Mesothelial cell of epicardium (in vitro differentiated cells): ENCODE measurements at places on chromosomes 3 and 15. TPM values are rescaled to one million over a fixed set of nuclear protein-coding genes. Genes with fewer than 3 reads are reported as not detected.

- H3K4me3 ChIP-seq: no peak overlapping the region
- no peak for DNase-seq
- no peaks in the 10 kb centered on the region for H3K27me3 ChIP-seq
- H3K27ac ChIP-seq: peak overlapping the region; percentile 70
- H3K36me3 ChIP-seq: peaks cover 4% of the 10 kb centered on the region
These were observed 22.5 kb downstream of the POPDC2 start for GRCh38 chr3:119637679-119638477.

- H3K27ac ChIP-seq: no peak overlapping the region
- H3K4me1 ChIP-seq: peaks cover 51% of the 10 kb centered on the region
- peak overlapping the region; percentile 58 for H3K4me3 ChIP-seq
- DNase-seq: peak; percentile 60
- H3K36me3 ChIP-seq: peaks cover 2% of the 10 kb centered on the region
These were observed 23.6 kb downstream of the NR2F2 start for GRCh38 chr15:96353930-96354730.

DNA sequence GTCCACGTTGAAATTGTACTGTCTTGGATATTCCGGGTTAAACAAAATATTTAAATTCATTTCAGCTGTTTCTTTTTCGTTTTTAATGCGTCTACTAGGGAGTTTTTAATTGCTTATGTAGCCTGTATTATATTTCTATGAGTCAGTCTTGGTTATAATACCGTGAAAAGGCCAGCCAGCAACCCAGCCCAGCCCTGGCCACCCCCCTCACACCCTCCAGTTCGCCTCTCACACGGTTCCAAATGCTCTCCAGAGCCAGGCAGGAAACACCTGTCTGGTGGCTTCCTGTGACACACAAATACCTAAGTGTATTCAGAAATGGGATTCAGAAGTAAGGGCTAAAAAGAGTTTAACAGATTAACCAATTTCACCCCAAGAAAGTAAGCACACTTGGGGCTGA, 4.4 kb downstream of the SH3BP5 start:
- H3K4me1 ChIP-seq: peaks cover 83% of the 10 kb centered on the region
- H3K4me3 ChIP-seq: no peak overlapping the region

GRCh38 chr3:110016235-110016815, 679.0 kb upstream of the DPPA4 start:
- H3K4me1 ChIP-seq: no peaks in the 10 kb centered on the region
- no peak overlapping the region for H3K4me3 ChIP-seq
- no peaks in the 10 kb centered on the region for H3K27me3 ChIP-seq
- no peaks in the 10 kb centered on the region for H3K36me3 ChIP-seq
- DNase-seq: no peak

GRCh38 chr15:83733206-83733605, 79.3 kb downstream of the ADAMTSL3 start:
- H3K4me3 ChIP-seq: no peak overlapping the region
- DNase-seq: no peak
- peaks cover 3% of the 10 kb centered on the region for H3K36me3 ChIP-seq
- no peaks in the 10 kb centered on the region for H3K27me3 ChIP-seq
- H3K27ac ChIP-seq: peak overlapping the region; percentile 14

DNA sequence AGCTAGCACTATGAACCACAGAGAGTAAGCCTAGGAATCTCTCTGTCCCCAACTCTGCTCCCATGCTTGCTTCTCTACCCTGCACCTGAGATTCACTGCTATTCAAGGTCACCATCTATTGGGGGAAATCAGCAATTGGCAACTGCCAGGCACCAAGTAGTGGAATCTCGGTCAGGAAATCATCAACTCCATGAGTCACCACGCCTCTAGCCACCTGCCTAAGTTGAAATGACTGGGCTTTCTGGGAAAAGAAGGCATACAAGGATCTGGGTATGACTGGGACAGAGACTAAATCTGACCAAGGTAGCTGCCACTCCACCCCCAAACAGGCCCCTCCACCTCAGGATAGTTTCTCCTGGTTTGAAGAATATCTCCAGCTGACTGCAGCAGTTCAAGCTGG, 464.1 kb upstream of the CBLB start:
- H3K4me1 ChIP-seq: peaks cover 16% of the 10 kb centered on the region
- no peak for DNase-seq
- no peaks in the 10 kb centered on the region for H3K27me3 ChIP-seq
- H3K4me3 ChIP-seq: no peak overlapping the region
- H3K36me3 ChIP-seq: no peaks in the 10 kb centered on the region

DNA sequence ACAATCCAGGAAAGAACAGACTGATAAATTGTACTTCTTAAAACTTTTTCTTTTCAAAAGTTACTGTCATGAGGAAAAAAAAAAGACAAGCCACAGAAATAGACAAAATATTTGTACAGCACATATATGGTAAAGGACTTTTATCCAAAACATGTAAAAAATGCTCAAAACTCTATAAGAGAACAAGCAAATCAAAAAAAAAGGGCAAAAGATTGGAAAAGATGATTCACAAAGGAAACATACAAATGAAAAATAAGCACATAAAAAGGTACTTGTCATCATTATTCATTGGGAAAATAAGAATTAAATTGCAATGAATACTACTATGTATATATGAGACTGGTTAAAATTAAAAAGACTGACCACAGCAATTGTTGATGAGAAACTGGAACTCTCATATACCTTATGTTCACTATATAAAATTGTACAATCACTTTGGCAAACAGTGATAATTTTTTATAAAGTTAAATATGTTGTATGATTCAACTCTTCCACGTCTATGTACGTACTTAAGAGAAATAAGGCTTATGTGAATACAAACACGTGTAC, 39.7 kb downstream of the DIPK2A start:
- no peak overlapping the region for H3K4me3 ChIP-seq
- DNase-seq: no peak
- H3K4me1 ChIP-seq: no peaks in the 10 kb centered on the region
- no peak overlapping the region for H3K27ac ChIP-seq
- no peaks in the 10 kb centered on the region for H3K27me3 ChIP-seq

- no peak within 1 kb of the TSS for H3K27ac ChIP-seq
- DNase-seq: no peak
- peaks cover 16% of the 10 kb centered on the region for H3K4me1 ChIP-seq
- peaks cover 55% of the 10 kb centered on the region for H3K27me3 ChIP-seq
- no peak within 1 kb of the TSS for H3K4me3 ChIP-seq
These were observed at the start of gene LRRC15 for GRCh38 chr3:194369522-194370279. TSS of gene LRRC15 (minus strand) at chr3:194369743. CDS start at chr3:194361043, 8,700 bp downstream.

The KY gene
- not detected in 3 replicates for total RNA-seq

The MITF gene
- total RNA-seq: 6.9 to 8.2 TPM (median 7.0 TPM) in 3 replicates

The HGD gene
- 0.29 to 0.67 TPM (median 0.60 TPM) in 3 replicates for total RNA-seq

The MYLK gene
- total RNA-seq: 13.3 to 14.3 TPM (median 13.6 TPM) in 3 replicates

The GPR27 gene
- 13.4 to 16.1 TPM (median 14.2 TPM) in 3 replicates for total RNA-seq

The UPK1B gene
- 0.22 to 0.47 TPM in 2 of 3 replicates, not detected in the other for total RNA-seq

The BCHE gene
- 3.8 to 6.4 TPM (median 4.6 TPM) in 3 replicates for total RNA-seq
